ENCODE measurements at places on chromosomes 2 and 18.
A peak's percentile ranks its signal among the peaks of the same experiment; 100 is the strongest.

GRCh38 chr2:218962859-218963492 is 3.5 kb downstream of the CDK5R2 start:
- peak; percentile 80 for DNase-seq

- DNase-seq = peak; percentile 78
Measured at GRCh38 chr2:218658671-218659257, 659 bp downstream of the ZNF142 start.

- no peak for DNase-seq
Measured at GRCh38 chr2:111919365-111919764, 21.0 kb downstream of the MERTK start.

GRCh38 chr18:48609820-48610815 is 71.3 kb downstream of the CTIF start:
- no peak for DNase-seq

DNA sequence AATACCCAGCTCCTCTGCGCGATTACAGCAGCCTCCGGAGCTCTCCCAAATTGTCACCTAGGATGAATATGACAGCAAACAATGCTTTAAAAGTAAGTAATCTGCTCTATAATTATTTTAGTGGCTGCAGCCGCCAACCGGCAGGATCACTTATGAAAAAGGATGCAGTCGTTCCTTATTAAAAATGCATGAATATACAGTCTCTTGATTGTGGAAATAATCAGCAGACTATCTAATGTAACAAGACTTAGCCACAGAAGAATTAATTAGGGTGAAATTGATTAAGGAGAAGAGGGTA is 71.8 kb upstream of the STPG4 start:
- DNase-seq = no peak

- DNase-seq = no peak
Measured at GRCh38 chr18:66872277-66872676, 268.4 kb upstream of the CDH19 start.

- no peak for DNase-seq
Measured at GRCh38 chr18:75173125-75173432, 35.9 kb downstream of the PTGR3 start.

All from Calu3 (cell line).